ENCODE measurements at places on chromosomes 11 and 22. TPM values are rescaled to one million over a fixed set of nuclear protein-coding genes. Genes with fewer than 3 reads are reported as not detected.

DDX25 gene
- not detected for total RNA-seq

PNPLA5 gene
- not detected for total RNA-seq

NRXN2 gene
- total RNA-seq, result 0.87 TPM

TNNI2 gene
- total RNA-seq, result 1.2 TPM

FAM180B gene
- under 0.01 TPM for total RNA-seq

OR56A4 gene
- not detected for total RNA-seq

TMEM191C gene
- total RNA-seq, result 2.7 TPM

PRODH gene
- total RNA-seq, result 0.79 TPM

KCNJ4 gene
- not detected for total RNA-seq

TIGD3 gene
- 0.11 TPM for total RNA-seq

B4GAT1 gene
- total RNA-seq, result 17.2 TPM

GRM5 gene
- total RNA-seq, result not detected

IGSF9B gene
- not detected for total RNA-seq

OR8D1 gene
- total RNA-seq, result not detected

SEZ6L gene
- total RNA-seq, result not detected

DMC1 gene
- total RNA-seq, result 5.0 TPM

PLAAT5 gene
- total RNA-seq, result 5.9 TPM

PPARA gene
- total RNA-seq, result 27.9 TPM

MIAT gene
- total RNA-seq, result 0.79 TPM

PYGM gene
- total RNA-seq, result 0.22 TPM

PLXNB2 gene
- 146 TPM for total RNA-seq
